ENCODE measurements at places on chromosomes 11 and 22.

- DNase-seq: no peak
Observed at GRCh38 chr11:124041254-124041653, at the start of gene OR10G7. Gene OR10G7 (minus strand): TSS chr11:124041325. CDS start chr11:124039001, 2,324 bp downstream.

DNA sequence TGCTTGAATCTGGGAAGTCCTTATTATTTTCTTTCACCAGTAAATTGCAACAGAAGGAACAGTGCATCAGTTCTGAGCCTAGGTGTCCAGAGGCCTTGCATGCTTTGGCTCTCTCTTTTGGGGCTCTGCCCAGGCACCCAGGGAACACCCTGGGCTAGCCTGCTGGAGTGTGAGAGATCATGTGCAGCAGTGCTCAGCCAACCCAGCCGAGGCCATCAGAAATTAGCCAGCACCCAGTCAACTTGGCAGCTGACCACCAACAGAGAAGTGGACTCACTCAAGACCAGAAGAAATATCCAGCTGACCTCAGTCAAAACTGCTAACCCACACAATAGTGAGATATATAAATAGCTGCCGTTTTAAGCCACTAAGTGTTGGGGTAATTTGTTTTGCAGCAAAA lies 11.2 kb upstream of the P4HA3 start:
- no peak for DNase-seq

DNA sequence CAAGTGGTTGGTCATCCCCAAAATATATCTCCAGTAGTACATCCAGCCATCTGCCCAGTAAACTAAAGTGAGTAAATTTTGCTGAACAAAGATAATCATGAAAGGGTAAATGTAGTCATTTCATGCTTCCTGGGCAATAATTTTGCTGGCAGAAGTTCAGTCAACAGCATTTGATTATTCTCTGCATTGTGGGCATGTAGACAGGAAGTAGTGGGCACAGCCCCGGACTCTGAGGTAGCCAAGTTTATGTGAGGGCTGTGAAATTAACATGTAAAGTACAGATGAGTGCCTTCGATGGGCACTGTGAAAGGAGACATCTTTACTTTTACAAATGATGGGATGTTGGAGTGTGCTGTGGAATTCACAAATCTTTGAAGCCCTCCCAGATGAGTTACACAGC lies 312.2 kb upstream of the MTNR1B start:
- no peak for DNase-seq

DNA sequence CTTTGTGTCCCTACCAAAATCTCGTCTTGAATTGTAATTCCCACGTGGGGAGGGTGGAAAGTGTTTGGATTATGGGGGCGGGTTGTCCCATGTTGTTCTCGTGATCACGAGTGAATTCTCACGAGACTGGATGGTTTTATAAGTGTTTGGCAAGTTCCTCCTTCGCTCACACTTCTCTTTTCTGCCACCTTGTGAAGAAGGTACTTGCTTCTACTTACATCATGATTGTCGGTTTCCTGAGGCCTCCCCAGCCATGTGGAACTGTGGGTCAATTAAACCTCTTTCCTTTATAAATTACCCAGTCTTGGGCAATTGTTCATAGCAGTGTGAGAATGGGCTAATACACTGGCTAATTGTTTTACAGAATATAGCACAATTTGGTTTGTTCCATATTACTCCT lies 326.3 kb downstream of the GRM5 start:
- no peak for DNase-seq

- peak; percentile 65 for DNase-seq
Observed at GRCh38 chr11:119120639-119121007, 757 bp upstream of the HINFP start.

GRCh38 chr11:99271527-99271926 lies 250.8 kb downstream of the CNTN5 start:
- no peak for DNase-seq

DNA sequence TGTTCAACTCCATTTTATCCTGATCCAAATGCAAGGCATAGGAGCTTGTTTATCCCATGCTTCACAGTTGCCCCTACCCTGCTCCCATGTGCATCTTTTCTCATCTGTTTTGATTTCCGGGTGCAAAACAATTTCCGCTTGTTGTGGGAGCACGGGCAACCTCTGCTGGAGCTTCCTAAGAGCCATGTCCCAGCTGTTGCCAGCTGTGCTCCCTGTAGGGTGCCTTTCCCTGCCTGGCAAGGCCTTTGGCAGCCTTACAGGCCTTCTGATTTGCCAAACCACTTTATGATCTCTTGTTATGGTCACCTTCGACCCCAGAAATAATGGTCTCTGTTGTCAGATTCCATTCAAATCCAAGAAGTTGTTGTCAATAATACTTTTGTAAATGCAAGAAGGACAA lies 1038.5 kb downstream of the OPCML start:
- DNase-seq: no peak

DNA sequence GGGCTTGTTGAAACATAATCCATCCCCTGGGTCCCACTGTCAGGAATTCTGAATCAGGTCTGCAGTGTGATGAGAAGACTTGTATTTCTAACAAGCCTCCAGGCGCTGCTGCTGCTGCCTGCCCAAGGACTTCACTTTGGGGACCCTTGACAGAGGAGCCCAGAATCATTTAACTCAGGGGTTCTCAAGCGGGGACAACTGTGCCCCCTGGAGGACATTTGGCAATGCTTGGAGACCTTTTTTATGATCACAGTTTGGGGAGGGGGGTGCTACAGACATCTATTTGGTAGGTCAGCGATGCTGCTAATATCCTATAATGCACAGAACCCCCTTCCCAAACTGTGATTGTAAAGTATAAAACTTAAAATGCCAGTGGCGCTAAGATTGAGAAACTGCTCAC lies 312.8 kb downstream of the OPCML start:
- DNase-seq: no peak

GRCh38 chr22:33766091-33766490 lies 154.2 kb downstream of the LARGE1 start:
- DNase-seq: no peak

DNA sequence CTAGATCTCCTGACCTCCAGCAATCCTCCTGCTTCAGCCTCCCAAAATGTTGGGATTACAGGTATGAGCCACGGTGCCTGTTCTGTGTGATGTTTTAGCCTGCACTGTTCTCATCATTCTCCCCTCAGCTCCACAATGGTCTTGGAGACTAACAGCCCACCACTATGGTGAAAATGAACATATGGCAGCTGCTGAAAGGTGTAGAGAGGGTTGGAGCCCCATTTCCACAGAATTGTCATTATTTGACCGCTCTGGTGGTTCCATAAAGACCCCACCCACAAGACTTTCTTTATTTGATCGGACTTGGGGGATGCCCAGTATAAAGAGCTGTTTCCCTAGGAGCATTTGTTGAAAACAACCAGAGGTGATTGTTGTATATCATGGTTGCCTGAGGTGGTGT lies 67.9 kb upstream of the SEPTIN5 start:
- no peak for DNase-seq

DNA sequence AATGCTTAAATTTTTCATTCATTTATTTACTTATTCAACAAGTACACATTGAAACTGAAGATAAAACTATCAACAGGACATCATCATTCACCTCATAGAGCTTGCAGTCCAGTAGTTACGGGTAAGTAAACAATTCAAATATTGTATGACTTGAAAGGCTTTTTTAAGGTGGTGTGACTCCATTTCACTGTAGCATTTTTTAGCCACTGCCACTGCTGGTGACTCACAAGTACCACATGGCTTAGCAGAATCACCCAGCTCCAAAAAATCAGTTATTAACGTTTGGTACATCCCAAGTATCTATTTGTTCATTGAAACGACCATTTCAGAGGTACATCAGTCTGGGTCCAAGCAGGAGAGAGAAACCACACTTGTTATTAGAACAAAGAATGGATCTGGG lies 427.9 kb upstream of the DDI1 start:
- peak; percentile 44 for DNase-seq

- DNase-seq: no peak
Observed at GRCh38 chr11:33897761-33898375, 6.0 kb upstream of the LMO2 start.

DNA sequence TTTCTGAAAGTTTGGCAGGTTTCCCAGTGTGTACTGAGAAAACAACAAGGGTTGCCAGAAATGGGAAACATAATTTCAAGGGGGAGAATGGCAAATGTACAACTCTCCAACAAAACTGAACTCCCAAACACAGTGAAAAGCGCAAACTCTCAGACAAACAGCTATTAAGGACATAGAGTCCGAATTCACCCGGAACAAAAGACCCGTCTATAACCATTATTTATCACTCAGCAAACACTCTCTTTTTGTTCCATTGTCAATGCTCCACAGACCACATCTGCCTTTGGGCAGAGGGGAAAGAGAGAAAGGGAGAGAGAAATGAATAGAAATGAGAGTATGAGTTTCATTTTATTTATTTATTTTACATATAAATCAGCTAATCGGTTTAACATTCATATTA lies 21.7 kb downstream of the KIRREL3 start:
- DNase-seq: no peak

GRCh38 chr11:83364500-83365045 lies 78.4 kb upstream of the CCDC90B start:
- DNase-seq: no peak

GRCh38 chr11:14362611-14363010 lies 3.6 kb upstream of the RRAS2 start:
- DNase-seq: no peak
